ENCODE measurements at places on chromosomes 1 and 21. TPM values are rescaled to one million over a fixed set of nuclear protein-coding genes. Genes with fewer than 3 reads are reported as not detected.

Gene TNFAIP8L2
- not detected for total RNA-seq

Gene SYNC
- 136 TPM for total RNA-seq

Gene DYNLT4
- not detected for total RNA-seq

Gene CELA3B
- total RNA-seq, result not detected

Gene MXRA8
- total RNA-seq, result 534 TPM

Gene CADM3
- not detected for total RNA-seq

Gene S100A3
- total RNA-seq, result 8.6 TPM

Gene CFAP45
- total RNA-seq, result 1.0 TPM

Gene ZNF326
- 4.1 TPM for total RNA-seq

Gene PAPPA2
- 2.2 TPM for total RNA-seq

Gene CACHD1
- total RNA-seq, result 4.5 TPM

Gene IGSF3
- 0.33 TPM for total RNA-seq

Gene ZNF496
- 19.9 TPM for total RNA-seq

Gene RIIAD1
- not detected for total RNA-seq

Gene TSACC
- not detected for total RNA-seq

Gene OR2L5
- not detected for total RNA-seq

Gene SHE
- total RNA-seq, result 0.15 TPM

Gene AVPR1B
- not detected for total RNA-seq

Gene GPR89B
- 13.4 TPM for total RNA-seq
